ENCODE measurements at places on chromosomes 4 and X.

GRCh38 chr4:100295792-100296191 is 105.5 kb upstream of the DDIT4L start:
- peak; percentile 54 for DNase-seq

DNA sequence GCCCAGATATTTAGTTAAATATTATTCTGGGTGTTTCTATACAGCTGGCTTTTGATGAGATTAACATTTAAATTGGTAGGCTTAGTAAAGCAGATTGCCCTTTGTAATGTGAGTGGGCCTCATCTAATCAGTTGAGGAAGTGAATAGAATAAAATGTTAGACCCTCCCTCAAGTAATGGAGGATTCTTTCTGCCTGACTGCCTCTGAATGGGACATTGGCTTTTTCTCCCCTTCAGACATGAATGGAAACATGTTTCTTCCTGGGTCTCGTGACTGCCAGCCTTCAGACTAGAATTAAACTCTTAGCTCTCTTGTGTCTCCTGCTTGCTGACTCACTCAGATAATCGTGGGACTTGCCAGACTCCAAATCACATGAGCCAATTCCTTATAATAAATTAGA is 266.7 kb downstream of the INPP4B start:
- no peak for DNase-seq

DNA sequence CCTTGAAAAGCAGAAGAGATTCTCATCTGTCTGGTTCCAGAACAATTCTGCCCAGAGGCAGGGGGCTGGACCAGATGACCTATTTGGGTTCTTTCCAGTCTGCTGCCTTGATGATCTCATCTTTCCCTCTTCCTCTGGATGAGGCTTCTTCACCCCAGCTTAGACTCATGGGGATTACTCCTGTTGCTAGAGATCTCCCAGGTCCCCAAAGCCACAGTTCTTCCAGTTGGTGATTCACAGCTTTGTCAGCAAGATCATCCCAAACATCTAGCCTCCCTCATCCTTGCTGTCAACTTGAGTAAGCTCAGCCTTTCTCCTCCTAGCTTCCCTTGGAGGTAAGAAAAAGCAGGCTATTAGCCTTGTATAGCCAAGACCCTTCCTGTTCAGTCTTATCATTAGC is 64.2 kb upstream of the PJA1 start:
- DNase-seq, result peak; percentile 89

- DNase-seq, result no peak
These were observed 1016.0 kb downstream of the ARAP2 start for GRCh38 chr4:35228313-35228712.

DNA sequence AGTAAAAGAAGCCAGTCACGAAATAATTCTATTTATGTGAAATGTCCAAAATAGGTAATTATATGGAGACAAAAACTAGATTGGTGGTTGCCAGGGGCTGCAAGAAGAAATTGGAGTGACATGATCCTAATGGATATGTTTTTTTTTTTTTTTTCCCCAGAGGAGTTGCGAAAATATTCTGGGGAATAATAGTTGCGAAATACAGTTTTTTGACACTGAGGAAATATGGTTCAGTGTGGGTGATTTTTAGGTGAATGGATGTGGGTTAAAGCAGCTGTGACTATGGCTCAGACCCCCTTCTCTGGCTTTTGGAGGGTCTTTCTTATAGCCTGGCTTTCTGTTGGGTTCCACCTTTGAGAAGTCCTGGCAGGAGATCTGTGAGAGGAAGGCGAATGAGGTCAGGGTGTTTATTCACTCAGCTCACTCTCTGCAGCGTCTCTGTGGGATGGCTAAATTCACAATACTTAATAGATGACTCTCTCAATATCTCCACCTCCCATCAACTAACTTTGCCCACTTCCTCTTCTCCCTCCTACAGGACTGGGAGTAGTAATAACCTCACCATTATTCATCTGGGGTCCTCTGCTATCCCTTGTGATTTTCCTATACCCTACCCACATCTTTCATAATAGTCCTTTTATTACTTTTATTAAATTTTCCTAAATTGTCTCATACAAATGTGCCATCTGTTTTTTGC is 15.3 kb upstream of the RAB9B start:
- DNase-seq, result peak; percentile 66

DNA sequence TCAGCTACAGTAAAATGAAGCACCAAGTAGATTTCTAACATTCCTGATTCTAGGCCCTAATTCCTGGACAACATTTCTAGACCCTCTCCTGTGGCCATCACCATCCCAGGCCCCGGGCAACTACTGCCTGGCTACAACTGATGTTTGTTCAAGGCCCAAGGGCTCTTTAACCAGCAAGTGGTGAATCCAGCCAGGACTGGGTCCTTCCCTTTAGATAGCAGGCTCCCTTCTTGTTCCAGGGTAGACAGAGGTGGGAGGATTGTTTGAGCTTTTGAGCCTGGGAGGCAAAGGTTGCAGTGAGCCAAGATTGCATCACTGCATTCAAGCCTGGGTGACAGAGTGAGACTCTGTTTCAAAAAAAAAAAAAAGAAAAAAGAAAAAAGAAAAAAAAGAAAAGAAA is 12.7 kb upstream of the AADAT start:
- DNase-seq, result no peak

GRCh38 chrX:71493111-71493613 is 39.7 kb upstream of the OGT start:
- peak; percentile 1 for DNase-seq

DNA sequence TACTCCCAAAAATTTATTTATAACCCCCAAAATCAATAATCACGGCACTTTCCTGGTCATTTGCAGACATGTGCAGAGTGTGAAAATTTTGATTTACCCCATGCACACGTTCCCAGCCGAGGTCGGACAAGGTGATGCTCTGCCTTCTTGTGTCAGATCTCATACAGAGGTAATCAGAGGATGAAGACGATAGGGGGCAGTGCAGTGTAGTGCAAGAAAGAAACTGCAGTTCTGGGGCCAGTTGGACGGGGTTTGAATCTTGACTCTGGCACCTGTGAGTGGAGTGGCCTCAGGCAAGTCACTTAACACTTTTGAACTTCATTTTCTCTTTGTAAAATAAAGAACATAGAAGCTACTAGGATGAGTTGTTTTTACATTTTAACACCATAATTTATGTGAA is 88.4 kb downstream of the FRMPD3 start:
- peak; percentile 45 for DNase-seq

DNA sequence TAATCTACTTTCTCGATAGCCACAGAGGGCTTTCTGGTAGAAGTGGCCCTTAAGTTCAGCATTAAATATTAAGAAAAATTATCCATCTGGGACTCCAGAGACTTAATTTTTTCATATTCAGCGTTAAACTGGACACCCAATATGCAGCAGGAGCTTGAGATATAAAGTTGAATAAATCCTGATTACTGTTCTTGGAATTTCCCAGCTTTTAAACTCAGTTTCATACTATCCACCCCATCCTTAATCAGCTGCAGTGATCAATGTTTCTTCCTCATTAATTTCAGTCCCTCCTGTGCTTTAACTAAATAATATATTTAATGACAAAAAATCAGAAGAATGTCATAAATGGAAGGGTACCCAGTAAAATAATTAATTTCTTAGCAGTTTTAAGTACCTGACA is 3.6 kb upstream of the FBXL5 start:
- no peak for DNase-seq

DNA sequence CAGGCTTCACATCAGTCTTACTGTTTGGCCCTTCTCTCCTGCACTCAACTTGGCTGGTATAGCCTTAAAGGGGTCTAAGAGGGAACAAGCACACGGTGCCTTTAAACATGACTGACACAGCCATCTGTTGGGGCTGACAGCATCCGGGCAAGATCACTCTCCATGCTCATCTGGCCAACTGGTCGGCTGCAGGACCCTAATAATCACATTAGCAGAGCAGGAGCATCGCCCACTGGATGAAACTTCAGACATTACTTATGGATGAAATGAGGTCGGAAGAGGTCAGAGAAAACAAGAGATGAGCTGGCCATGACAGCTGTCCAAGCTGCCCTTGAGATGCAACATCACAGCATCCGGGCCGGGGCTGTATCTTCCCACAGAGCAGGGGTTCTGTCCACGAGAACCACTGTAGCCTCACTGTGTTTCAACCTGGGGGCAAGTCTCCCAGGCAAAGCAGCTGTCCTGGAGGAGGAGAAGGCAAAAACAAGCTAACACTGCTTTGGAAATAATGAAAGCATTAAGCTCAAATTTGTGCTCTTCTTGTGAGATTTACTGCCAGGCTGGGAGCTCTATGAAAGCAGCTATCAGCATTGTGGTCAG is 94.4 kb upstream of the TTC29 start:
- no peak for DNase-seq

DNA sequence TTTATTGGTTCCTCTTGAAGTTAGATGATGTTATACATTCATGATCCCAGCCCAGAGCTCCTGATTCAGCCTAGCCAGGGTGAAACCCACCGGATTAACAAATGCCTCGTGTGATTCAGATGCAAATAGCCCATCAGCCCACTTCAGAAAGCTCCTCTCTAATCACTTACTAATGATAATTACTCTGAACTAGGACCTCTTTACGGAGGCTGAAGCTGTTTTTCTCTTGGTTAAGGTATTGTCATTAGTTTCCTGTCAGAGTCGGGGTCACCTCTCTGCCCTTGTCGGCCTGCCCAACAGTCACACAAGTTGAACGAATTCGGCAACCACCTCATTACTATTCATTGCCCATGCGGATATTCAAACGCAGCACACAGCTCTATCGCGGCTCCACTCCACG is 36.6 kb downstream of the ZFP42 start:
- DNase-seq, result no peak

DNA sequence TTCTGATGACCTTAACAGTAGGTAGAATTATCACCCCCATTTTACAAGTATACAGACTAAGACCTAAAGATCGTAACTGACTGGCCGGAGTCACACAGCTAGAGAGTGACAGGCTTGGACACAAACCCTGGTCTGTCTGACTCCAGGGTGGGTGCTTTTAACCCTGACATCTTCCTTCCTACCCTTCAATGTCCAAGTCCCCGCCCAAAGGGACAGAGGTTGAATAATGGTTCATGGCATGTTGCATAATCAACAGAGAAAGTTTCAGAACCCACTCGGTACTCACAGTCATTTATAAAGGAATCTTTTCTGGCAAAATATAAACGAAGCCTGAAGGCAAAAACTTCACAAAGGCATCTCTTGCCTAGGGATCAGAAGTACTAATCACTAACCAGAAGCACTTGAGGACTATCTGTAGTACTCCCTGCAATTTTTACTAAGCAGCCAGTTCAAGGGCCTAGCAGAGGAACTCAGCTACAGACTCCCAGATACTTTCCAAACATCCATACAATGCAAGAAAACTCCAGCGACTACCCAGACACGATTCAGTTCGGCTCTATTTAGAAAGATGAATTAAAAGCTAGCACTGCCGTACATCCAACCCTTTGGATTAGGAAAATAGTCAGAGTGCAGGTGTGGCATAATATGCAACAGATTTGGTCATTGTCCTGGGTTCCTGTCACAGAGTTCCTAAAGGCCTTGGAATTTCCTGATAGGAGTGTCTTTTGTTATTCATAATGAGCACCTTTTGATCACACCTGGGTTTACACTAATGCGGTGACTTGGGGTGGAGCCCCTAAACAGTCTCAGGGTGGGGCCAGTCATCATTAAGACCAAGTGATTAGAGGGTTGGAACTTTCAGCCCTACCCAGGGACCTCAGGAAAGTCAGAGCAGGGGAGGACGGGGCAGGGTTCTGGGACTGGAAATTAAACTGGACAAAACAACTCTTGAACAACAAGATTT is 44.0 kb downstream of the RELL1 start:
- DNase-seq, result no peak

Measured in fibroblast of skin of right biceps (primary cell).